ENCODE measurements at places on chromosomes 6 and 20.

DNA sequence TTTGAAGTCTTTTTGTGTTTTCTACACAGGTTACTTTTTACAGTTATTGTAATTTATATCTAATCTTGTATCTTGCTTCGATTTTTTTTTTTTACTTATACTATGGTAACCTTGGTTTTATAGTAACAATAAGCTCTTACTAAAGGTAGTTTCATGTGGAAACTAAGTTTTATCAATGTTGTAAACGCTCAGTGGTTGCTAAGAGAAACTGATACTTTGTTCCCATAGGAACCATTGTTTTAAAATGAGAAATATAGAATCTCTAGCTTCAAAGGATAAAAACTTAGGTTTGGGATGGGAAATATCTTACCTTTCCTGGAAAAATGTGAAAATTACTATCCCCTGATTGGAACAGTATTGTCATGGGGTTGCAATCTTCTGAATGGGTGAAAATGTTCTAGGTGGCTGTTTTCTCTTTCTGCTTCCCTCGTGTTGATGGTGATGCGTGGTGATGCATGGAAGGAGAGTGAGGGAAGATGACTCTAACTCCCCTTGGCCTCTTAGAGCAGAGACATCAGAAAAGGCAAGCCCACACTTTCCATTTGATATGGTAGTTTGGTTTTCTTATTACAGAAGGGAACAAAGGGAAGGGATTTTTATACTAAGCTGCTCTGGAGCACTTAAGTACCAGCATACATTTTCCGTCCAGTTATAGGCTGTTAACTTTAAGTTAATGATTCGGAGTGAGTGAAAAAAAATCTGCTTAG is 23.5 kb upstream of the BACH2 start:
- no peak for DNase-seq

- DNase-seq, result no peak
Measured at GRCh38 chr20:50263831-50264230, 73.2 kb downstream of the CEBPB start.

GRCh38 chr20:10565191-10565921 is 108.4 kb downstream of the JAG1 start:
- DNase-seq, result no peak

- no peak for DNase-seq
Measured at GRCh38 chr6:119308048-119308570, 41.5 kb downstream of the MAN1A1 start.

- no peak for DNase-seq
Measured at GRCh38 chr6:162875070-162875469, 147.3 kb downstream of the PACRG start.

DNA sequence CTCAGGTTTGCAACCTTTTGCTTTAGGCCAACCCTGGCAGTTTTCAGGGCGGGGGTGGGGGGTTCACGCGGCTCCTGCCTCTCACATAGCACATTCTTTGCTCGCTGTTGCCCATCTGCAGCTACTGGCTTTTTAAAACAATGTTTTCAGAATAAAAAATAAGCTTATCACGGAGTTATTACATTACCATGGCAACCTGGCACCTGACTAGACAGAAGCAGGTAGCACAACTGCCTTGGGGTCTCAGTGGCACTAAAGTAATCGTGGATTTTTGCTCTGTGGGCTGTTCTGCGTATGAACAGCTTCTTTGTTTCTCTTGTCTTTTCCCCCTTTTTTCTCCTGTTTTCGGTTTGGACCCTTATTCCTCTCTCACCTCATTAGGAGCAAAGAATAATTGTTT is 9.1 kb upstream of the MANBAL start:
- DNase-seq, result no peak

DNA sequence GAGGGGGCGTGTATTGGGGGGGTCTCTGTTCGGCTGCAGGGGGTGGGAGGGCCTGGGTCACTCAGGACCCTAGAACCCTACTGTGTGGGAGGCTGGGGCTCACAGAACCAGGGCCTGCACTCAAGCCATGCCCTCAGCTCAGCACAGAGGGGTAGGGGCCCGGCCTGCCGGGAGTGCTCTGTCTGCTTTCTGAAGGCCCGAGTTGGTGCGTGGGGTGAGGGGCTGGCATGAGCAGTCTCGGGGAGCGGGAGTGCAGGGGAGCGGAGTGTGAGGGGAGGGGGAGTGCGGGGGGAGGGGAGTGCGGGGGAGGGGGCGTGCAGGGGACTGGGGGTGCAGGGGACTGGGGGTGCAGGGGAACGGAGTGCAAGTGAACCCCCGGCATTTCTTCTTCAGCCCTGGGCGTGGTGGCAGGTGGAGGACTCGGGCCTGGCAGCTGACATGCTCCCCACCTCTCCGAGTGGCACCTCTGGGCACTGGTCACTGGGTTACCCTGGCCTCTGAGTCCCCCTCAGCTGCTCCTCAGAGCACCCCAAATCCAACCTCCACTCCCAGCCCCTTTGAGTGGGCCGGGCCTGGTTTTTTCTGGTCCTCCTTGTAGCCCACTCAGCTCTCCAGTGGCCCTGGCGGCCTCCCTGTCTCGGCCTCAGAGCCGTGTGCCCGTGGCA is 1.0 kb downstream of the COL20A1 start:
- no peak for DNase-seq

DNA sequence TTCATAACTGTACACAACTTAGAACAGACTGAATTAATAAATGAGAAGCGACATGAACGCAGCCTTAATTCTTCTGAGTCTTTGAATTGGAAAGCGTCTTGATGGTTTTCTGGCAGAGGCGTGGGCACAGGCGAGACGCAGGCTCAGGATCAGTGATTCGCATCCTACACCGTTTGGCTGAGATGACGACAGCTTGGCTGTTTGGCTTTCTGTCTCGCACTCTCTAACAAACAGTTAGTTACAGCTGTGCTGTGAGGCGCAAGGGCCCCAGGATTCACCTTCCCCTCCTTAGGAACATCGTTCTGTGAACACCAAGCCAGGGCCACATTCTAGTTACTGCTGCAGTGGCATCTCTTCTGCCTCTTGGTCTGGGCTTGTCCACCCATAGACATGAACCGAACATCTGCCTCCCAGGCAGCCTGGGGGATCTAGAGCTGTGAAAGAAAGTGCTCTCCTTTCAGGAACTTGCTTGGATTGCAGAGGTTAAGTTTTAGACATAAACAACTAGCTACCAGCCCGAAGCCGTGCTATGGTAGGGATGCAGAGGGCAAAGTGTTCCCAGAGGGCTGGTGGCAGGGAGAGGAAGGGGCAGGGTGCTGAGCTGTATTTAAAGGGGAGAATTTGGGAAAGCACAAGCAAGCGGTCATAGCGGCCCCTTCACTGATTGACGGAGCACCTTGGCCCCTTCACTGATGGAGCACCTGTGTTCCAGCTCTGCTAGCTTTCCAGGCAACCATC is 49.6 kb downstream of the TCP11 start:
- no peak for DNase-seq

DNA sequence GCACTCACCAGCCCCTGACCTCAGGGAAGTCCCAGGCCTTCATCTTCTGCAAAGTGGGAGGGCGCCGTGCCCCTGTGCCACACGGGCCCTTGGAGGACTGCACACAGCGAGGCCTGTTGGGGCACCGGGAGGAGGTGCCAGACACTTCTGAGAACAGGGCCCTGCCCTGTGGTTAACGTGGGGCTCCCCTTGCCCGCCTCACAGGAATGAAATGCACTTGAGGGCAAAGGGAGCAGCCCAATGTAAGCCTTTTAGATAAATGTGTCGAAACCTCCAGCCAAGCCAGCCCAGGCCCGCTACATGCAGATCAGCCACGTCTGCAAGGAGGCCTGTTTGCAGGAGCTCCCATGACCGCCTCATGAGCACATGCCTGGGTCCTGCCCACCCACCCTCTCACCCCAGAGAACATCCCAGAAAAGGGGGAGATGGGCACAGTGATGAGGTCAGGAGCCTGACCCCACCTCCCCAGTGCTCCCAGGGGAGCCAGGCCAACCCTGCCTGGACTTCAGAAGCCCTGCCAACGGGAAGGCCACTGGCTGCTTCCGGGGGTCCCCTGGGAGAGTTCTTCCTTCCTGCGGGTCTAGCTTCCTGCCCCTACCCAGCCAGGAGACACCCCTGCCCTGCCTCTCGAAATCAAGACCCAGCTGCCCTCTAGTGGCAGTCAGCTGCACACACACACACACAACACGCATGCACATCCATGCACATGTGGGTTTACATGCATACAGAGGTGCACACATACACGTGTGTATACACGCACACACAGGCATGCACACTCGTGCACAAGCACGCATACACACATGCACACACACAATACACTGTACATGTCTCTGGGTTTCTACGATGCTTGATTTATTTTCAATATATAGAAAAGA is 178.7 kb downstream of the TAF4 start:
- peak; percentile 0 for DNase-seq

- no peak for DNase-seq
Measured at GRCh38 chr6:16480763-16481560, 242.6 kb downstream of the GMPR start.

DNA sequence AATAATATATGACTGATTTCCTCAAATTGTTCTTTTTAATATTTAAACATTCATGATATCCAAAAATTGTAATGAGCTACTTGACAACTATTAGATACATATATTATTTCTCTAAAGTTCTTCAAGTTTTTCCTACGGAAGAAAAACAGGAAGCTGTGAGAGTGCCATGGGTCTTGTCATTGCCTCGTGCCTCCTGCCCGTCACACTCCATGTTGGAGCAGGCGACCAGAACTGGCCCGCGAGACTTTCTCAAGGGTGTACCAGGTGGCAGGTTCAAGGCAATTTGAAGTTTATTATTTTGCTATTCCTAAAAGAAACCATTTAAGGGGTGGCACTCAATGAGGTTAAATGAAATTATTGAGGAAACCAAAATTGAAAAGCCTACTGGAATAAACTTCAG is 337.2 kb downstream of the HACE1 start:
- DNase-seq, result no peak

DNA sequence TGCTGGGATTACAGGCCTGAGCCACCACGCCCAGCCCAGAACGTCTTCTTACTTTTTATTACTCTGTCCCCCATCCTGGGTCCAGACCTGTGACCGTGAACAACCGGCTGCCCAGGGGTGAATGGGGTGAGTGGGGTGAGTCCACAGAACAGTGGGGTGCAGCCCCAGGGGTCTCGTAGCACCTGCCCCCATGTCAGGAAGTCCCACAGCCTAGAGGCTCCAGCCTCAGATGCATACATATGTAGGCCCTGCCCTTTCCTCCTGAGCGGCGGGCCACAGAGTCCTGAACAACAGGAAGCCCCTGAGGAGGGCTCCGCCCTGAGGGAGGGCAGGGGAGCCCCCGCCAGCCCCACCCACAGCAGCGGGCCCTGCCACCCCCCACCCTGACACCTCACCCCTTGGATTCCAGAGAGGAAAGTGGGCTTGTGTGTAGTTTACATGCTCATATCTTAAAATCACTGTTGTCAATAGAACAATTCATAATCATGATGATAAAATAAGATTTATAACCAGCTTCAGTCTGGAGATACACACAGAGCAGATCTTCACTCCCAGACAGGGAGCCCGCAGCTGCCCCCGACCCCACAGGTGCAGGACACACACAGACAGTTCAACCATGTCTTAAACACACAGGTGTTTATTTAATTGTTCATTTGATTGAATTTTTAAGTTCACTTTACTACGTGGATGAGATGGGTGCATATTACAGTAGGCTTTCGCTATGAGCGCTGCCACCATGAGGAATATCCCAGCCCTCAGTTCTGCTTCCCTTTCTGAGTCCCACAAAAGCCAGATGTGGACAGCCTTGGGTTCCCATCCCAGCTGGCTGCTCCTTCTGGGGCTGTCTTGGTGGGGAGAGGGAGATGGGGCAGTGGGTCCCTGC is 12.4 kb upstream of the GMEB2 start:
- DNase-seq, result no peak

DNA sequence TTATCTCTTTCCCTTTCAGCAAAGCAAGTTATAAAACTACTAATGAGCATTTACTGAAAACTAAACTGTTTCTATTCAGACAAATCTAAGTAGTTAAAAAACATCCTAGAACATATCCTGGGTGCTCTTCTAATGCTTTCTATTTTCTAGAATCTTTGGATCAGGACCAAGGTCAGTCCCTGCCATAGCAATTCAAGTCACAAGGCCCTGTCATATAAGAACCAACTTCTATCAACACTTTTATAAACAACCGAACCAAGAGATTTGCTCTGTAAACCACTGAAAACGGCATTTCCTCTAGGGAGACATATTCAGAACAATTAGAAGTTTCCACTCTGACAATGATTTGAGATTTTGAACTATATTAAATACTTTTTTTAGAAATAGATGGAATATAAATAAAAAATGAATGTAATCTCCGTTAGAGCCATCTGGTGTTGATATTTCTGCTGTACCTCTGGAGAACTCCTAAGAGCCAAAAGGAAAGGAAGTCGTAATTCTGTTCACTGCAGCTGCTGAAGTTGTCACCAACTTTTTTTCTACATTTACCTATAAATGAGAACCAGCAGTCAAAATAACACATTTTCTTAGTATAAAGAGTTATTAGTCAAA is 51.4 kb upstream of the LGSN start:
- no peak for DNase-seq

GRCh38 chr20:17782768-17783167 is 83.0 kb downstream of the BANF2 start:
- DNase-seq, result no peak

- DNase-seq, result no peak
Measured at GRCh38 chr6:159998538-159998937, 29.7 kb downstream of the IGF2R start.

GRCh38 chr20:44501448-44501847 is 20.4 kb downstream of the SERINC3 start:
- no peak for DNase-seq

- DNase-seq, result peak; percentile 68
Measured at GRCh38 chr6:43509984-43510826, at the start of gene LRRC73. LRRC73 (minus strand) TSS chr6:43510346; CDS start chr6:43509785, 561 bp downstream.

DNA sequence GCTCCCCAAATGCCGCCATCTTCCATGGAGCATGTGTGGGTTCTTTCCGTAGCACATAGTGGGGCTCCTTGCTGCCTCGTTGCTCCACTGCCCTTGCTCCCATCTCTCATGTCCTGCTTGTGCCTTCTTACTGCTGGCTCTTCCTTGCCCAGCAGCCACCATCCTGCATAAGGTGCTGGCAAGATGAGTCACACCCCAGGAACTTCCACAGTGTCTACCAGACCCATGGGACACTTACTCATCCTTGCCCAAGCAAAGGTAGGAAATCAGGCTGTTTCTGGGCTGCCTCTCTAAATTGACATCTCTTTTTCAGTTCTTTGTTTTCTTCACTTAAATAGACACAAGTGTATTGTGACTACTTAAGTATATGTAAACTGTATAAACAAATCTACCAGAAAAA is 39.4 kb upstream of the RGS17 start:
- DNase-seq, result no peak

DNA sequence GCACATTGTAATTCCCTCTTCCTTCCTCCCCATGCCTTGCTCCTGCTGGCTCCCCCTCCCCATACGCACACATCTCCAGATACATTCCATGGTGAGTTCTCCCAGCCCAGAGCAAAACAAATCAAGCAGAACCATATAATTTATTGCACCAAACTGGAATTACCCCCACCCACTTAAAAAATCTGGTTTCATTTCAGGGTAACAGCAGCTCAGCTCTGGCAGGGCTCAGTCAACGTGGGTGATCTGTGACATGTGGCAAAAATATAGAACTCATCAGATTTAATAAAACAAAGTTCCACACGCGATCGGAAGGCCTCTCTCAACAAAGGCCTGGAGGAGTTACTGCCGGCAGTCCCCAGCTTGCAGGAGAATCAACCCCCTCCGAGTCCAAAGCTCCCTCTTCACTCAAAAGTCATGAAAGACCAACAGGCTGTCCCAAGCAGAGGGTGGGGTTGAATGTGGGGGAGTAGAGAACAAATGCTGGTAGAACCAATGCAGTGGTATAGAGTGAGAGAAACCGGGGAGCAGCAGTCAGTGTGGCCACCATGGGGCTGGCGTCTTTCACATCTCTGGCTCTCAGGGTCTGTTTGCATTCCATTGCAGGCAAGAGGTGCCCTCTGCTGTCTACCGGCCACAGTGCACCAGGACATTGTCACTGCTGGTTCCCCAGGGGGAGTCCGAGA is 323.3 kb upstream of the NT5E start:
- no peak for DNase-seq
